ENCODE measurements at places on chromosomes 3 and 15. TPM values are rescaled to one million over a fixed set of nuclear protein-coding genes. Genes with fewer than 3 reads are reported as not detected.

GRCh38 chr15:70153921-70154717 lies 56.4 kb upstream of the TLE3 start:
- DNase-seq = peak; percentile 75

GRCh38 chr3:22349215-22349851 lies 598.3 kb upstream of the ZNF385D start:
- DNase-seq = no peak

DNA sequence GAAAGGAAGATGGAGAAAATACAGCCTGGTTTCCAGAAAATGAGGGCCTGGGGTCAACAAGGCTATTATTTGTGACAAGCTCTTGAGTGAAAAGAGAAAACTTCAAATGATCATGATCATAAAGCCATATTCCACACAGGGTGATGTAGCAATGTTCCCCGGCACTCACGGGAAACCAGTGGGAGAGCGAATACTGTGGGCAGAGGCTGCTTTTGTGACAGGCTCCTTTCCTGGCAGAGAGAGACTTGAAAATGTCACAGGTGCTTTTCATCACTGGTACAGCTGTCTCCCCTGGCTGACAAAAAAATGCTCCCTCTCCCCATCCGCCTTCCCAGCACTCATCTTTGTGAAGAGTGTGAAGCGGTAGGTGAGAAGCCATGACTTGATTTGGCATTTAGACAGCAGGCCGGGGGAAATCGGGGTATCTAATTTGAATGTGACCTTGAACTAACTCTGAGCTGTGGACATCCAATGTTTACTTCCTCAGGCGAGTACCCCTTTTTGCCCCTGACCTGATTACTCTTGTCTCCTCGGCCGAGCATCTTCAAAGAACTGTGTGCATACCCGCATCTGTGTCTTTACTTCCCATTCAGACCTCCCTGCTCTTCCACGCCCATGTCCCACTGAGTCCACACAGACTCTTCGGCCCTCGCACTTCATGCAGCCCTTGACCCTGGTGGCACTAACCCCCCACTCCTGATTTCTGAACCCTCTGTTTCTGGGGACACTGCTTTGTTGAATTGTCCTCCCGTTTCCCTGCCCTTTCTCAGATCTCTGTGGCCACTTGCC lies 23.2 kb downstream of the CA12 start:
- no peak for DNase-seq

GRCh38 chr3:159929171-159930141 lies 59.2 kb upstream of the IL12A start:
- DNase-seq = no peak

- DNase-seq = peak; percentile 77
Observed at GRCh38 chr3:129593230-129593594, 13.3 kb downstream of the PLXND1 start.

DNA sequence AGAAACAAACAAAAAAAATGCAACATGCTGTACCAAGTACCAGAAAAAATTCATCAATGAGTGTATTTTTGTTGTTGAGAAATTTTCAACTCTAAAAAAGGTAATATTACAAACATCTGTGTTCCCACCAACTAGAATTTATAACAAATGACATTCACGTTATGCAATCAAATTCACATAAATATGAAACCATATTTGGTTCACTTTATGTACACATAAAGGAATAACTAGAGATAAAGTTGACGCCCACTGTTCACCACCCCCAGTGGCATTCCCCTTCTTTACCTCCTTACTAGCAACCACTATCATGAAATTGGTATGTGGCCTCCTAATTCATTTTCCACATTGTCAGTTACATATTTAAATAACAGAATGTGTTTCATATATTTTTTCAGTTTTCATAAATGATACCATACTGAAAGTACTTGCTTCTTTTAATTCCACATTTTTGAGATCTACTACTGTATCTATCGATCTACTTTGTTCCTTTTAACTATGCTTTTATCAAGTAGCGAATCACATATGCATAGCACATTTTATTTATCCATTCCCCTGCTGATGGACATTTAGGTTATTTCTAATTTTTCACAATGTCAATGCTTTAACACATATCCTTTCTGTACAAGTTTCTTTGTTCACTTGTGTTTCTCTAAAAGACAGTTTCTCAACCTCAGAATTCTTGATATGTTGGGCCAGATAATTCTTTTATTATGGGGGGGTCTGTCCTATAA lies 34.5 kb downstream of the TBC1D5 start:
- DNase-seq = no peak

- DNase-seq = no peak
Observed at GRCh38 chr3:123993818-123994217, 1.9 kb upstream of the ROPN1 start.

GRCh38 chr3:47586746-47587145 lies 8.1 kb upstream of the CSPG5 start:
- no peak for DNase-seq

DNA sequence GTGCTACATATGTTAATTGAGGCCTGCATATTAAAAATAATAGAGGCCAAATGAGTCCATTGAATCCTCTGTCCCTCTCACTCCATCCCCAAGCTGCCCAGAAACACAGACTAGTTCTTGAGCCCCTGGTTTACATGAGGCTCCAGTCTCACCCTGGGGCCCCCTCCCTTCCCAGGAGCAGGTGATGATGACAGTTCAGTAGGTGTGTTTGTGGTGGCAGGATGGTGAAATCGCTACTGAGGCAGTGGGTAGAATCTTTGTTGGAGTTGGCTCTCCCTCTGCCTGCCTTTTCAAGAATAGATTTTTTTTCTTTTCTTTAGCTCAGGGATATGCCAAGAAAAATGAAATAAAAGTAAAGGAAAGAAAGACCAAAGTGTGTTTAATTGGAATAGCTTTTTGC lies 288.7 kb downstream of the EPHB1 start:
- DNase-seq = no peak

DNA sequence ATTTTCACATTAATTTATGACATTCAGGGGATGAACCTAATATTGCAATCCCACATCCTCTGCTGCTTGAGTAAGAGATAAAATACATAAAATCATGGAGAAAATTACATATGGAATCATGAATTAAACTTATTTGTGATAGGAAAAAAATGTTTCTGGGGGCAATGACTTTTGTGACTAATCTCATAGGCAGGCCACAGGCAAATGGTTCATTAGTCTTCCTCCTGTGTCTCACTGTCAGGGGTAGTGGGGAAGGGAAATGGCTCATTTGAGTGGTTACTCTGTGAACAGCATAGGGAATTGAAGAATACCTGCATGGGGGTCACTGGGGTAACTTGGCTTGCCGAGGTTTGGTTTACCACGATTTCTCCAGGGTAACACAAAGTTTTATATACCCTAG lies 72.0 kb downstream of the TFG start:
- DNase-seq = no peak

DNA sequence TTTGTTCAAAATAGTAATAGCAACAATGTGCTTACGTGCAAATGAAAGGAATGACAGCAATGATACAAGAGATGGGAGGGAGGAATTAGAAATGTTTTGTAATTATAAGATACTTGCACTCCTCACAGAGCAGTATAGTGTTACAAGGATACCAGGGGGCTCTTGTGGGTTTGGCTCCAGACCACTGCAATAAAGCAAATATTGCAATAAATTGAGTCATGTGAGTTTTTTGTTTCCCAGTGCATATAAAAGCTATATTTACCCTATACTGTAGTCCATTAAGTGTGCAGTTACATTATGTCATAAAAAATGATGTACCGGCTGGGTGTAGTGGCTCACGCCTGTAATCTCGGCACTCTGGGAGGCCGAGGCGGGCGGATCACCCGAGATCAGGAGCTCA lies 864.3 kb downstream of the NSUN3 start:
- no peak for DNase-seq

DNA sequence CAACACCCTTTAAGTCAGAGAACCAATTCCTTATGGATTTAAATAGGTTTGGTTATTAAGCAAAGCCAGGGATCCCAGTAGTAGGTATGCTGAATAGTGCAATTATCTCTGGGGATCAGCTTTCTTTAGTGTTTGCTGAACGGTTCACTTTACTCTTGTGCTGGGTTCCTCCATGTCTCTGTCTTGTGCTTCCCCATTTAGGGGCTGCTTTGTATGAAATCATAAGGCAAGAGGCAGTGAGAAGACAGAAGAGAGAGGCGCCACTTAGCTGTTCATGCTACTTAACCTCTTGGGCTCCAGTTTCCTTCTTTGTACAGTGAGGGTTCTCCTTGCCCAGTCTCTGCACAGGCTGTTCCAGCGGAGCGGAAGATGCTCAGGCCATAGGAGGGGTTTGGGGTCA lies 3.5 kb downstream of the ST6GAL1 start:
- DNase-seq = no peak

GRCh38 chr15:43250785-43251184 lies 15.9 kb downstream of the TGM5 start:
- no peak for DNase-seq

DNA sequence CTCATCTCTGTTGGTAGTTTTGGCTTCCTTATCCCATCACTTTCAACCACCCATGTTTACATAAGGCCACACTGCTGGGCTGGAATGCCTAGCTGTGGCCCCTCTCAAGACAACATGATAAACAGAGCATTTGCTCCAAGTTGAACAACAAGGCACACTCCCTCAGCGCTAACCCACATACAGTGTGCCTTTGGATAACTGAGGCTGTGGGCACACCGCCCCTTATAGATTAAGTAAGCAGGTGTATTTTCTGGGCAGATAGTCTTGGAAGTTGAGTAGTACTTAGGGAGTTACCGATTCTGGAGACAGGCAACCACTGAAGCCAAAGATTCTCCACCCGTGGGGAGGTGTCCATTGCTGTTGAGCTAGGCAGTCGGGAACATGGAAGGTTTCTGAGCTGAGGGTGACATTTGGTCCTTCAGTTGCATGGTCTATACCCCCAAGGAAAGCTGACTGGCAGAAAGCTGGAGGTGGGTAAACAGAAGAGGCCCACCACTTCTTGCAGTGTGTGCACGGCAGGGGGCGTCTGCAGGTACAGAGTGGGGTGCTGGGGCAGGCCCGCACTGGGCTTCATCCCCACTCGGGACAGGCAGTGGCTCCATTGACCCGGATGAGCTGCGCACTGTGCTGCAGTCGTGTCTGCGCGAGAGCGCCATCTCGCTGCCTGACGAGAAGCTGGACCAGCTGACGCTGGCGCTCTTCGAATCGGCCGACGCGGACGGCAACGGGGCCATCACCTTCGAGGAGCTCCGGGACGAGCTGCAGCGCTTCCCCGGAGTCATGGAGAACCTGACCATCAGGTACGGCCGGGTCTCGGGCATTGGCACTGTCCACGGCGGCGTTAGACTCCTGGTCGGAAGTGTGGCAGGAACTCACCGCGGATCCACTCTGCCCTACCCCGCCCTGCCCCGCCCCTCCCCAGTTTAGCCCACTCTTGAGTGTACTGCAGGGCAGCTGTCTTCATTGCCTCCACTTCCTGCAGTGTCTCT lies 16.8 kb downstream of the NOX5 start:
- DNase-seq = peak; percentile 92

DNA sequence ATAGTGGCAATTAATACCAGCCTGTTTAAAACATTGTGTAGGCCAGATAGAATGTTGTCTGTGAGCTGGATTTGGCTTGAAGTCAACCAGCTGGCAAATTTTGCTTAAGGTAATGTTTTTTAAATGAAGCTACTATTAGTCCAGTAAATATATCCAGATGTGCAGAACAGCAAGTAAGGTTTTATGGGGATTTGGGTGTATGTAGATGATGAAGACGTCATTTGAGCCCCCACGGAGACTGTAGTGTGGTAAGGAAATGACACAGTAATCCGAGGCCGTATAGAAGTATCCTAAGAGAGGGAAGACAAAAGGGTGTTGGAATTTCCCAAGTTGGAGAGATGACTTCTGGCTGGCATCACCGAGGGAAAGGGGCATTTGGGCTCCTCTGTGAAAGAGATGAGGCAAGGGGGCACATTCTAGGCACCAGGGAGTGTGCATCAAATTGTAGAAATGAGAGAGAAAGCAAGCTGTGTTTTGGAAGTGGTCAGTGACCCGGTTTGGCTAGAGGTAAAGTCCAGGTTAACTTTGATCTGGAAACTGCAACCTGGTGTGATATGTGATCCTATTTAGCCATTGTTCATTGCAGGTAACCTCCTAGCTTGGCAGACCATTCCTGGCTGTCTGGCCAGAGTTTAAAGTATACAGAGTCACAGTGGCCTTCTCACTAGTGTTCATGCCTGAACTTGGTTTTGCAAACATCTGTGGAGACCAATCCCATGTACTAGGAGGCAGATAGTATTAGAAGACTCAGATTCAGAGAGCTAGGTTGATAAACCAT lies 104.2 kb downstream of the ITPR1 start:
- DNase-seq = no peak

- no peak for DNase-seq
Observed at GRCh38 chr3:60461267-60461666, 790.0 kb downstream of the FHIT start.

GRCh38 chr3:107904536-107905066 lies 186.2 kb downstream of the CD47 start:
- no peak for DNase-seq

- DNase-seq = no peak
Observed at GRCh38 chr15:63198371-63199250, 9.2 kb downstream of the RAB8B start.

- peak; percentile 73 for DNase-seq
Observed at GRCh38 chr3:47163169-47164006, 525 bp downstream of the SETD2 start.

Gene TMOD2
- 2.5 TPM for total RNA-seq

Gene BUB1B
- 74.0 TPM for total RNA-seq

Gene CCDC9B
- total RNA-seq = 0.23 TPM

Gene TMEM40
- not detected for total RNA-seq

Measured in endodermal cell (in vitro differentiated cells).